ENCODE measurements at places on chromosomes 1 and 21.
A peak's percentile ranks its signal among the peaks of the same experiment; 100 is the strongest.

DNA sequence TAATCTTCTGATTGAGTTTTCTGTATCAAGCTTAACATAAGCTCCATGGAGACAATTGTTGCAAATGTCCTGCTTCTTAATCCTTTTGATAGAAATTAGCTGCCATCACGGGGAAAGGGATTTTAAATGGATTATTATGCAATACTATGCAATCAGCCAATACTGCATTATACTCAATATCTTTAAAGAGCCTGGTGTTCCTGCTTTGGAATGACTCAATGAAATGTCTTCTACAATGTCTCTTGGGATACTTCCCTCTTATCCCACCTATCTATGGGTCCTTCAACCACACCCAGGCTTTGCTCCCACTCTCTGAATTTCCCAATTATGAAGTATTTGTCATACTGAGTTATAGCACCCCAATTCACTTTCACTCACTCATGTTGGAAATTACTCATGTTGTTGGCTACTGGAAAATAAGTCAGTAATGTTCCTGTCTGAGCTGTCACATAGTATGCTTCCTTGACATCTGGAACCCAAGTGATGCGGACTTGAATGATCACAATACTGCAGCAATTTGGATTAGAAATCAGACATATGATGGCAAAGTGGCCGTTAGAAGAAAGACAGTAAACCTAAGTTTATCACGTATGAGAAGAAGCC lies 85.0 kb downstream of the TPR start:
- DNase-seq: no peak

GRCh38 chr1:199778324-199778955 lies 249.1 kb upstream of the NR5A2 start:
- no peak for DNase-seq

GRCh38 chr1:168643152-168643551 lies 66.7 kb downstream of the XCL1 start:
- DNase-seq: no peak

DNA sequence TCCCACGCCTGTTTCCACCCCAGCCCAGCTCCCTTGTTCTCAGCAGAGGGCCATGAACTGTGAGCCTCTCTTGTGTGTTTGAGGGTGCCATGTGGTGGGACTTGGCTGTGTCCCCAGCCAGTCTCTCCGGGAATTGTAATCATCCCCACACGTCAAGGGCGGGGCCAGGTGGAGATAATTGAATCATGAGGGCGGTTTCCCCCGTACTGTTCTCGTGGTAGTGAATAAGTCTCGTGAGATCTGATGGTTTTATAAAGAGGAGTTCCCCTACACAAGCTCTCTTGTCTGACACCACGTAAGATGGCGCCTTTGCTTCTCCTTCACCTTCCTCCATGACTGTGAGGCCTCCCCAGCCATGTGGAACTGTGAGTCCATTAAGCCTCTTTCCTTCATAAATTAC lies 57.2 kb upstream of the COL6A2 start:
- DNase-seq: no peak

GRCh38 chr1:234603221-234604204 lies 6.5 kb downstream of the IRF2BP2 start:
- no peak for DNase-seq

DNA sequence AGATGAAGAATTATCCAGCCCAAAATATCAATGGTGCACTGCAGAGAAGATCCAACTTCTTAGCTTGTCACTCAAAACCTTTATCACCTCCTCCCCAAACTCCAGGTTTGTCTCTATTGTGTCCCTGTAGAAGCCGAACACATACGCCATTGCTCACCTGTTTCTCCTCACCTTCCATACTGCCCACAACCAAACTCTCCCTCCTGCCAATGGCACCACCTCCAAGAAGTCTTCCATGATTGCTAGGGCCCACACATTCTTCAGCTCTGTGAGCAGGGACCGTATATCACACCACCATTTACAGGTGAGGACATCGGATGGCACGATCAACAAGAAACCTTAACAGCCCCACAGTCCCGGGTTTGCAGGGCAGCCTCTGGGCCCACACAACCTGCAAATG lies 2.2 kb downstream of the LAPTM5 start:
- no peak for DNase-seq

- DNase-seq: no peak
Measured at GRCh38 chr1:70727886-70728489, 316.9 kb downstream of the CTH start.

GRCh38 chr1:6935911-6936690 lies 150.8 kb downstream of the CAMTA1 start:
- no peak for DNase-seq

- no peak for DNase-seq
Measured at GRCh38 chr21:46185716-46186115, 1.5 kb upstream of the SPATC1L start.

- peak; percentile 58 for DNase-seq
Measured at GRCh38 chr1:234612352-234613127, 2.6 kb upstream of the IRF2BP2 start.

GRCh38 chr1:178536329-178536728 lies 23.4 kb downstream of the TEX35 start:
- no peak for DNase-seq

GRCh38 chr1:65176591-65176990 lies 28.6 kb downstream of the AK4 start:
- DNase-seq: no peak

- DNase-seq: no peak
Measured at GRCh38 chr1:70608815-70609214, 197.7 kb downstream of the CTH start.

- DNase-seq: no peak
Measured at GRCh38 chr1:84991097-84991920, 5.6 kb downstream of the MCOLN2 start.

GRCh38 chr21:40947713-40948112 lies 100.8 kb upstream of the DSCAM start:
- DNase-seq: no peak

- DNase-seq: peak; percentile 68
Measured at GRCh38 chr1:192977089-192977706, 82.0 kb downstream of the UCHL5 start.

GRCh38 chr1:218380125-218380977 lies 35.2 kb downstream of the TGFB2 start:
- DNase-seq: no peak

DNA sequence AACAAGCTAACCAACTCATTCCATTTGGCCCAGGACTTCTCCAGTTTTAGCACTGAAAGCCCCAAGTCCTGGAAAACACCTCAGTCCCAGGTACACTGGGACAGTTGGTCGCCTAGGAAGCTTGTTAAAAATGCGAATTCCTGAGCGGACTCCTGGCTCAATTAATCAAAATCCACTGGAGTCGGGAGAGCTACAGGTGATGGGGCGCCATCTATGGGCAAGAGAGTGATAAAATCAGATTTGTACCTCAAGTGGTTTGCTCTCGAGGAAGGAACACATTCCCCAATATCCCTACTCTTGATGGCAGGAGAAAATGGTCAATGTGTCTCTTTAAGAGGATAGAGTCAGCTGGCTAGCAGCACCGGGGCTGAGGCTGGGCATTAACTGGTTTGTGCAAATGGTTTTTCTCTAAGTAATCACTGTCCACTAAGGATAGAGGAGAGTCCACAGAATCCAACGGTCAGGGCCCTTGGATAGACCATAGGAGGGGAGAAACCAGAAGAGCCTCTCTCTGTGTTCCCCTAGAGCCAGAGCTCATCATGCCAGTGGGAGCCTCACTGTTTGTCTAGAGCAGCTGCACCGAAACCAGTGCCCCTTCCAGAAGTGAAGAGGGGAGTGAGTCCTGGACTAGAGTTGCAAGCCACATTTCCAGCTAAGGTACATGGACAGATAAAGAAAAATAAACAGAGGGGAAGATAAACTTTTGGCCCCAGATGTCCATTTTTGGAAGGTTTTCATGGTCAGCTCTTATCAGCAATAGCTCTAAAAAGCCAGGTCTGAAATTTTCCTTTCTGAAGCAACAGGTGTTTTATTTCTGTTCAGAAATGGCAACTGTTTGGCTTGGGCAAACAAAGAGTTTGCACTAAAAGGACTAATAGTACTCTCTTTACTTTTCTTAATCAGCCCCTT lies 148.5 kb downstream of the TENT5C start:
- DNase-seq: peak; percentile 70

GRCh38 chr1:203743091-203743571 lies 21.9 kb upstream of the LAX1 start:
- DNase-seq: no peak

- no peak for DNase-seq
Measured at GRCh38 chr1:224014330-224014649, 99.6 kb upstream of the FBXO28 start.

DNA sequence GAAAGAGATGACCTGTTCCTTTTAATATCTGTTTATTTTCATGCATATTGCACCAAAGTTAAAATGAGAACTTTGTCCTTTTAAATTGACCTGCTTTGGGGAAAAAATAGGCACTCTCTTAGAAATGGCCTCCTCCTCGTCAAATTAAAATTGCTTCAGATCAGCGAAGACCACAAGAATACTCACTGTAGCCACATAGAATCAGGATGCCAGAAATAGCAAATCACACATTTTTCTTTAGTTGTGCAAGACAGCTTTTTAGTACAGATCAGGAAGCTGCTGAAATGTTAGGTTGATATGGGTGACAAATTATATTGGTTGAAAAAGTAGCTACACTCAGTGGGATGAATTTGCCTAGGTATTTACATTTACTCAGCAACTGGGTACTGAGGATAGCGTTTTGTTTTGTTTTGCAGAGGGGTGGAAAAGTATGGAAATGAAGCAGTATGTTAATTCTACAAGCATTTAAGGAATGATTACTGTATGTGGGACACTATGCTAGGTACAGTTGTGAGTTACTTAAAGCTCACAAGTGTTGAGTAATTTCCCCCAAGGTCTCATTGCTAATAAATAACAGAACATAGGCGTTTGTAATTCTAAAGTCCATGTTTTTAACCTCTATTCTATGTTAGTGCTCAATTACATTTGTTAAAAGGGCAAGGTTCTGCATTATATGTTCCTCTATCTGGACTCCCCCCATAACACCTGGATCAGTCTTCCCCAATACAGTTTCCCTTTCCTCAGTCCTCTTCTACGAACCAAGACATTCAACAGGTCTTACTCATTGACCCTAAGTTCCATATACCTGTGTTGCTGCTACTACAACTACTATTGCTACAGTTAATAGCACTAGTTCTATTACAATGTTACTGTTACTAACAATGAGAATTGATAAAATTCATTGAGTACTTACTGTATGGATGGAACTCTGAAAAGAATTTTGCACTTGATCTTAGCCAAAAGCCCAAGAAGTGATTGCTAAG lies 99.4 kb upstream of the S1PR1 start:
- DNase-seq: no peak

DNA sequence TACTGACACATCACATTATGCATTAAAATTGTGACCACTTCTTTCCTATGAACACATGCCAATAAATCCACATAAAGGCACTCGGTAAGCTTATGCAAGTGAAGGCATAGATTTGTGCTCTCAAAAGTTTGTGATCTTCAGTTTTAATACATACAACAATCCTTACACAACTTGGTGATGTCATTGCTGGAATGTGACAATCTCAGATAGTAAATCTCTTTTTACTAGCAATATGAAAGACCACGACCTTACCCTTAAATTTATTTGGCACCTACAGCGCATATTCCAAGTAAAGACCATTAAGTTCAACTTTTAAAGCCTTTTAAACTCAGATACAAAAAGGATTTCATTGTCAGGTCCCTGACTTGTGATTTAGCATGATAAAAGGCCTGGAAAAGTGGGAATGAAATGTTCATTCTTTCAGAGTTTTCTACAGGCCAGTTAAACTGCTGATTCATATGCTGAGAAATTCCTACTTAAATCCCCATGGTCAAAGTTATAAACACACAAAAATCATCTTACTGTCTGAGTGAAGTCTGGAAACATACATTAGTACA lies 157.4 kb downstream of the SIPA1L2 start:
- no peak for DNase-seq

DNA sequence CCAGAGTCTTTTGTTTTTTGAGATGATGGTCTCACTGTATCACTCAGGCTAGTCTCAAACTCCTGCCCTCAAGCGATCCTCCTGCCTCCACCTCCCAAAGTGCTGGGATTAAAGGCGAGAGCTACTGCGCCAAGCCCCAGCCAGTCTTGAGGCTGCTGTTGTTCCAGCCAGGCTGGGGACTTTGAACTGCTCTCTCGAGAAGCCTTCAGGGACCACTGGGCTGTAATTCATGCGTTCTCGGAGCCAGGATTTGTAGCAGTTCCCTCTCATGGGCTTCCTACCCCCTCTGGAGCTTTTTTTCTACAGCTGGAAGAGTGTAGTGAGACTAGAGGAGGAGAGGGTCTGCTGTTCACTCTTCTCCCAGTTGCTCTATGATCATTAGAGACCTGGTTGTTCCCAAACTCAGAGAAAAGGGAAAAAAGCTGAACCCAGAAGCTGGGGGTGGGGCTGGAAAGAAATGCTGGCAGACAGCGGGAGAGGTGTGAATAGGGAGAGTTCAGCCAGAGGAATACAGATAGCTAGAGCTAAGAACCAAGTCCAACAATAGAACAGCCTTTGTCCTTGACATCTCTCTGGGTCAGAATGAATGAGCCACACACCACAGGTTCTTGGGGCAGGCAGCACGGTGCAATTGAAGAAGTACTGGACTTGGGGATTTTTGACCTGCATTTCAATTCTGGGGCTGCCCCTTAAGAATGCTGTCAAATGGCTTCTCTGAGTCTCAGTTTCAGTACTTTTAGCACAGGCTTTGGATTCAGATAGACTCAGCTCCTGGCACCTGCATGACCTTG lies 13.2 kb upstream of the SLC41A1 start:
- DNase-seq: no peak

DNA sequence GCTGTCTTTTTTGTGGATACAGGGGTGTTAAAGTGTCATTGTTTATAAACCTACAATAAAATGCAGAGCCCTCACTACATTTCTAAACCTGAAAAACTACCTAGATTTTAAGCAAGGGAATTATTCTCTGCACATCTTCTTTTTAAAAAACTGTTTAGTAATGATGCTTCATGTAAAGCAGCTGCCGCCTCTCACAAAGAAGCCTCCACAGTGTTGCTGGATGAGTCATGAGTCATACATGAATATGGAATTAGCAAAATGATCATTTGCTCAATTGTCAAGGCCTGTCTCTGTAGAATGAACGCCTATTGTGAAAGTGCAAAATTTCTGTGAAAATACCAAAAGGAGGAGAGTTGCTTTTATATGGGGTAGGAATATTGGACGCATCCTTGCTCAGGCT lies 259.5 kb upstream of the CHRM3 start:
- DNase-seq: no peak

GRCh38 chr21:36325373-36326010 lies 5.5 kb downstream of the MORC3 start:
- no peak for DNase-seq

DNA sequence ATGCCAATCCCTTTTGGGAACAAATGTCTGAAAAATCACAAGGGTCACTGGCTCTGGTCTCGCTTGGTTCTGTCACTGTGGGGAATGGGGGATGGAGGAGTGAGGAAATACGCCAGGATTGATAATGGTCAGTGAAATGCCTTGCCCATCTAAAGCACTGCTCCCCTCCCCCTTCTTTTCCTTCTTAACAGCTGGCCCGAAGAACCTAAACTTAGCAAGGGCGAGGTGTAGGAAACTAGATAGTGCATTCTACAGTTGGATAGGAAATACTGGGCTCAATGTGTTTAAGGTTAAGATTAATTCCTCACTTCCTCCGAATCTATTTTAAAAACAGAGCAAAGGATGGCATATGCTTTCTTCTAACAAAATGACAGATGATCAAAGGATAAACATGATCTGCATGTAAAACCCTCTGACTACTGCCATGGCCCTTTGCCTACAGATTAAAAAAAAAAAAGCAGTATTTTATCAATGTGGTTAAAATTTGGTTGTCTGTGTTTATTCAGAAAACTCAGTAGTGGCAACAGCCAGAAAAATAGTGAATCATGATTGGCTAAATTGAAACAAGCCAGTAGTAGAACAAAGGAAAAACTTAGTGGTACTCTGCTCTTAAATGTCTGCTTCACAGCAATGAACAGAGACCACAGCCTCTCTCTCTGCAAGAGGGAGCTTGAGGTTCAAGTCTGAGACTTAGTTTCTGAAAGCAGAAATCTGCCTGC lies 86.1 kb upstream of the VAV3 start:
- DNase-seq: no peak

Measured in NCI-H524 (cell line).